ENCODE measurements at places on chromosomes 6 and 20.

- DNase-seq, result no peak
Observed at GRCh38 chr6:12593771-12594529, 122.6 kb upstream of the PHACTR1 start.

DNA sequence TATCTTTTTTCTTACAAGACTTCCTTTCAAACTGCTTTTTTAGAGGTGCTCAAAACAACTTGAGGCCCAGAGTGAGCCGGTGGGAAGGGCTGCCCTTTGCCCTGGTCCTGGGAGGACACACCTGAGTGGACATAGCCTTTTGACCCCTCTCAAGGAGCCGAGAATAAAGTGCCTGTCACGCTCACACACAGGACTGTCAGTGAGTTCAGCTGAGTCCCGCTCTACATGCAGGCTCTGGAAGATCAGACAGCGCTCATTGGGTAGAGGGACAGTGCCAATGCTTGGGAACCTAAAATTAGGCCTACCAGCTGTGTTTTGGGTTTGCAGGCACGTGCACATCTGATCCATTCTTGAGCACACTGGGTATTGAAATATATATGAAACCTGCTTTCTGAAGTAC lies 387.8 kb downstream of the CD83 start:
- DNase-seq, result no peak

- no peak for DNase-seq
Observed at GRCh38 chr6:157095084-157095483, 228.2 kb downstream of the TMEM242 start.

- no peak for DNase-seq
Observed at GRCh38 chr6:169092375-169092774, 161.3 kb downstream of the THBS2 start.

DNA sequence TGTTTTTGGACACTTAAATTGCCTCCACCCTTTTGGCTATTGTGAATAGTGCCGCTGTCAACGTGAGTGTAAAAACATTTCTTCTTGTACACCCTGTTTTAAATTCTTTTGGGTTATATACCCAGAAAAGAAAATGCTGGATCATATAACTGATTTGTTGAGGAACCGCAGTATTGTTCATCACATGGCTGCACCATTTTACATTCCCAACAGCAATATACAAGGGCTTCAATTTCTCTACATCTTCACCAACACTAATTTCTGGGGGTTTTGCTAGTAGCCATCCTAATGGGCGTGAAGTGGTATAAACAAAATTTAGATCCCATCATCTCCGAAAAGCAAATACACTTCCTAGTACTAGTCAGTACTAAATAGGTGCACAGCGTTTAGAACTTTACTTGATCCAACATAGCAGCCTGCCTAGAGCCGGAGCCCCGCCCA lies 579 bp upstream of the BPHL start:
- DNase-seq, result no peak

- DNase-seq, result no peak
Observed at GRCh38 chr20:63499338-63499969, 571 bp upstream of the EEF1A2 start.

- DNase-seq, result peak; percentile 74
Observed at GRCh38 chr20:51732096-51732791, 35.9 kb downstream of the ATP9A start.

GRCh38 chr6:140160909-140161308 lies 786.5 kb upstream of the CITED2 start:
- no peak for DNase-seq

- no peak for DNase-seq
Observed at GRCh38 chr6:34572585-34572984, 16.5 kb upstream of the SPDEF start.

DNA sequence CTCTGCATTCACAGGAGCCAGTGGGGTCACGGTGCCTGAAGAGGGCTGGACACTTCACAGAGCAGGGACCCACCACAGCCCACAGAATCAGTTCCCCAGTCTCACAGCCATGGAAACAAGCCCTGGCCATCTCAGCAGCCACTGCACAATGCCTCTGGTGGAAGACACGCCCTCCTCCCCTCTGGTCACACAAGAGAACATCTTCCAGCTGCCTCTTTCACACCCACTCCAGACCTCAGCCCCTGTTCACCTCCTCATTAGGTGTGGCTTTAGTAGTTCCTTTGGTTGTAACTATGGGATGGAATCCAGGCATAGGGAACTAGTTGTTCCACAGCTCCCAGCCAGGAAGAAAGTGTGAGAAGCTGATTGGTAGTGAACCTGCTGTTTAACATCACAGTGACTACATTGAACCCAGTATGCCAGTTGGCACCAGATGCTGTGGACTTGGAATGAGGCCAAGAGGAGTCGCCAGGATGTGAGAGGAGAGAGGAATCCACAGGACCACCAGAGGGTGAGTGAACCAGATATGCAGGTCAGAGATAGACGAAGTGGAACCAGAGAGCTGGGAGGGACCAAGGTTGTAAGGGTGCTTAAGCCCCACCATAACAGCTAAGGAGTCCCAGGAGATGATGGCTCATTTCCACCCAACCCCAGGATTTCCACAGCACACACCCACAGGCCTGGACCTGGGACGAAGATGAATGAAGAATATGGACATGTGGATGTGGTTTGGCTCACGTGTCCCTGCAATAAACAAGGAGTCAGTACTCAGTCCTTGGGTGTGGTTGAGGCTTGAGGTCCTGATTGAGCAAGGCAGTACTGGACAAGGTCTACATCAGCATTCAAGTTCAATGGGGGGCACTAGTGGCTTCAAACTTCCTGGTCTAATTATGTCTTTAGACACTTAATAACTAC lies 8.8 kb upstream of the BTN3A3 start:
- no peak for DNase-seq

- DNase-seq, result no peak
Observed at GRCh38 chr20:21225215-21225947, 77.8 kb upstream of the XRN2 start.

- no peak for DNase-seq
Observed at GRCh38 chr6:79225717-79226599, 8.5 kb downstream of the HMGN3 start.

DNA sequence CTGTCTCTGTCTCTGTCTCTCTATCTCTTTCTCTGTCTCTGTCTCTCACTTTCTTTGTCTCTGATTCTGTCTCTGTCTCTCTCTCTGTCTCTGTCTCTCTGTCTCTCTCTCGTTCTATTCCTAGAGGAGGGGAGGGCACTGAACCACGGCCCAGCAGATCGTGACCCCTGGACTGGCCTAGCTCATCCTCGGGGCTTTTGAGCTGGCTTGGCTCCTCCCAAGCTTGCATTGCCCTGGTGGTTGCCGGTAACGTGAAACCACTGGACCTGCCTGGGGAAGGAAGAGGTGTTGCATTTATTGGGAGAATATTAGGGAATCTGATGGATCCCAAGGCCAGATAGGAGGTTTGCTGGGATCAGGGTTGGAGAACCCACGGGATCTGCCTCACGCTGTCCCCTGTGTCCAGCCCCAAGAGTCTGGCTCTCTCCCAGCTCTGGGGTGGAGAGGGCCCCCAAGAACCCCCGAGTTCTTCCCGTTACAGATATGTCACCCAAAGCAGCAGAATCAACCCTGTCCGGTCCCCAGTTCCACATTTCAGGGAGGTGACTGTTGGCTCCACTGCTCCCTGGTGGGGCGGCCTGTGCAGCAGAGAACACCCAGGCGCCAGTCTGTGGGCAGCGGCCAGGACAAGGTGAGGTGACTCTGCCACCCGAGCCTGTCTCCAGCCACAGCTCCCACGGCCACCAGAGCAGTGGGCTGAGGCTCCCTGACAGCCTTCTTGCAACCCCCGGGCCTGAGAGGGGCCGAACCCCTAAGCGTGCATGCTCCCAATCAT lies 228.3 kb downstream of the TTLL2 start:
- DNase-seq, result no peak

DNA sequence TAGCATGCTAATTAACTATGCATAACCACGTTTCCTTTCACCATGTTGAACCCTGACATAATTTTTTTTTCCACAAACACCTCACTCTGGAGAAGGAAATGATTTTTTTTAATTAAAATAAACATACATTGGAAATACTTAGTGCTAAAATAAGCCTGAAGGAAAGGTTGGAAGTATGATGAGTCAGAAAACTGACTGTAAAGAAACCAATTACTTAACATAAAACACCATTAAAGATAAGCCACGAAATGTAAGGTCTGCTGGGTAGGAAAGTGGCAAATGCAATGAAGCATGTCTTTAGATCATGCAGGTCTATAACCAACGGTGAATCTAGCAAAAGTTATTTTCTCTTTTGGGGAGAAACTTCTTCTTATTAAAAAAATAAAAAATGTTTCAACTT lies 47.5 kb downstream of the OPRM1 start:
- DNase-seq, result no peak

DNA sequence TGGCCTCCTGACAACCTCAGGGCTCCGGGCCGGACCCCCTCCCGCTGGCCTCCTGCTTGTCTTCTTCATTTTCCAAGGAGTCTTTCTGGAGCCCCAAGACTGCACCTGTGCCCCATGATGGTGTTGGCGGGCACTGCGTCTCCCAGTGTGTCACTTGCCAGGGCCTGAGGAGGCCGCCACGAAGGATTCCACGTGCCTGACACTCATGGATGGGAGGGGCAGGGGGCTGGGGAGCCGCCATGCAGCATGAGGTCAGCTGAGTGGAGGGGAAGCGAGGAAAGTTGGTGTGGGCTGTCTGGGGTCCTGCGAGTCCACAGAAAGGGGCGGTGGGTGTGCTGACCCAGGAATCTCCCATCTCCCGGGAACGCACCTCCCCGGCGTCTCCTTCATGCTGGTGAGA lies 165.7 kb downstream of the SMOC2 start:
- peak; percentile 18 for DNase-seq

DNA sequence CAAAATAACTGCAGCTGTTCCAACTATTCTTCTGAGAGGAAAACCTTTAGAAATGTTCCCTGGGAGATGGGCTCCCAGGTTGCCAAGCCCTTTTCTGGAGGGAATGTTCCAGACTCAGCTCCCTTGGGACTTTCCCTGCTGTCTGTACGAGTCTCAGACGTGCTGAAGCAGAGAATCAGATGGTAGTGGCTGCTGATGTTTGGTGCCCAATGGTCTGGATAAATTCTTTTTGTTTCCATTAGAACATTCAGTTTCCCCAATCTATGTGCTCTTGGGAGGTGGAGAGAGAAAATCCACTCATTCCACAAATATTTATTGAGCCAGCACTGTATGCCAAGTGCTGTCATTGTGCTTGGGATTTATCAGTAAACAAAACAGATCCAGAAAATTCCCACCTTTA lies 40.0 kb downstream of the SNHG17 start:
- DNase-seq, result no peak

- DNase-seq, result peak; percentile 75
Observed at GRCh38 chr6:2197177-2197671, 48.2 kb downstream of the GMDS start.

GRCh38 chr6:31336896-31337496 lies 20.0 kb downstream of the HLA-B start:
- no peak for DNase-seq

- DNase-seq, result no peak
Observed at GRCh38 chr6:10300071-10300470, 114.8 kb downstream of the TFAP2A start.

- peak; percentile 84 for DNase-seq
Observed at GRCh38 chr20:12575352-12576095, 433.2 kb upstream of the SPTLC3 start.

- peak; percentile 92 for DNase-seq
Observed at GRCh38 chr6:158868890-158869825, 50.0 kb upstream of the EZR start.

DNA sequence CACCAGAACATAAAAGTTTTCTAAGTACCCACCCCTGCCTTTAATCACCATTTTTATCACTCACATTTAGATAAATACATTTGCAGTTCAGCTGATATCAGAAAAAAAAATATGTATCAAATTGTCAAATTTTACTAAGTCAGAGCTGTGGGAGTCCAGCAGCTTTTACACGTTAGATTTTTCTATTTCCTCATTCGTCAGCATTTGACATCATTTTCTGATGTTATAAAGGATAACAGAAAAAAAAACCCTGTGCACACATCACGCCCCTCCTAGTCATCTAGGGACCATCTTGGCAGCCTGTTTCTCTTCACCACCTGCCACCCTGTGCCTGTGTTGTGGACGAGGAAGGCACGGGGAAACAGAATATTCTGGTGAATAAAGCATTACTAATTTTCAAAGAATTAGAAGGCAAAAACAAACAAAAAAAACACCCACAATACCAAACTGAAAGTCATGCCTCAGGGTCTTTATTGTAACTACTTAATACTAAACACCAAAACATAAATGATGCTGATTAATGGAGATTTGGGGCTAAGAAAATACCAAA lies 12.4 kb downstream of the B4GALT5 start:
- no peak for DNase-seq

- no peak for DNase-seq
Observed at GRCh38 chr20:1861347-1861976, 33.7 kb upstream of the SIRPA start.

- DNase-seq, result no peak
Observed at GRCh38 chr20:58389324-58389967, 417 bp downstream of the VAPB start.

- no peak for DNase-seq
Observed at GRCh38 chr6:149093643-149094042, 223.9 kb upstream of the TAB2 start.

DNA sequence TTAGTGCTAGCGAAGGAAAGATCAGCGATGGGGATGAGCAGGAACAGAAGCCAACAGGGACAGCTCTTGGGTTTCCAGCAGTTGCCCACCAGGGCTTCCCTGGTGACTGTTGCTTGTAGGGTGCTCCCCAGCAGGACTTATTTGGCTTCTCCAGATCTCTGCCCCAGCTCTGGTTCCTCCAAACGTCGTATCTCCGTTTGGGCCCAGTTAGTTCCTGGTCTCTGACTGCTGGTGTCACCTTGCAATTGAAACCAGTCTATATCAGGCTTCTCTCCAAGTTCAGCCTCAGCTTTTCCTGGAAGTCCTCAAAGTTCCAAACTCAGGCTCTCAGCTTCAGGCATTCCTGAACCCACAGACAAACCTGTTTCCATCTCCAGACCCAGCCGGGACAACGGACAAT lies 70.8 kb upstream of the NXT1 start:
- DNase-seq, result no peak

- DNase-seq, result no peak
Observed at GRCh38 chr6:38187811-38188590, 368.5 kb downstream of the ZFAND3 start.

DNA sequence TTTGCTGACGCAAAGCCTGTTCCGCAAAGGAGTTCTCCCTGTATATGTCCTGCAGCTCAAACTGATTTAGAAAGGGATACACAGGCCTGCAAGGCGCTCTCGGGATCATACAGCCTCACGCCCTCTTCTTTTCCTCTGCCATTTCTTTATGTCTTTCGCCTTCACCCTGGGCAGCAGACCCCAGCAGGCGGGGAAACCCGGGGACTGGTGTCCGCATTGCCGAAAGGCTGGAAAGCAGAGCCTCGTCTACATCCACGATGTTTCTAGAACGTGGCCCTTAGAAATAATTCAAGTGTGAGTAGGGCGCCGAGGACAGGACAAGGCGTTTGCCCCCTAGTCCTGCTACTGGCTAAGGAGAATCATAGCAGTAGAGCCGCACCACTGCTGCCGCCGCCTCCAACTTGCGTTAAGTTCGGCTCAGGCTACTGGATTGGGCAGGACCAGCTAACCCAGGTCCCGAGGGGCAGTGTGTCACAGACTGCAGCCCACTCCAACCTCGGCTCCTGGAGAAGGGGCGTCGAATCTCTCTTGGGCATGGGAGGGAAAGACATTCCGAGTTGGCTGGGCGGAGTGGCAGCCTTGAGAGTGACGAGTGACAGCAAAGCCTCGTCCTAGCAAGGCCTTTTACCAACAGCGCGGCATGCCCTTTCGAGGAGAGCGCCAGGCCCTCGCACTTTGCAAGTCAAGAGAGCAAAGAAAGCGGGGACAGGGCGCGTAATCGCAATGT lies 2.6 kb upstream of the TBX18 start:
- no peak for DNase-seq
